ENCODE measurements at places on chromosomes 12 and 14. TPM values are rescaled to one million over a fixed set of nuclear protein-coding genes. Genes with fewer than 3 reads are reported as not detected.

DNA sequence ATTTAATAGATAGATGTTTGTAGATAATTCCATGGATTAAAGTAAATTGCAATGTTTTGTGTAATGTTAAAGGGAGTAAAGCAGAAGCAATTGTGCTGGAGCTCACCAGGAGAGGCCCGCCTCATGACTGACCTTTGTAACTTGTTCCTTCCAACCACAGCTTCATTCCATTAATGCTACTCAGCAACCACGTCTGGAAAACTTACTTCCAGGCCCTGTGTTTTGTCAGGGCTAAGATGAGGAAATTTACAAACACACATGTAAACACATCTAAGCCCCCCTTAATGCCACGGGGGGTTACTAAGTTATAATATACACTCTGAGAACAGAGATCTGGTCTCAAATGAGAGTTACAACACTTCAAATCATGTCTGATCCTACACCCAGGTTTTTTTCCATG lies 12.4 kb downstream of the LUM start:
- no peak for DNase-seq
- no peak overlapping the region for H3K27ac ChIP-seq
- no peaks in the 10 kb centered on the region for H3K36me3 ChIP-seq
- no peaks in the 10 kb centered on the region for H3K4me1 ChIP-seq
- no peaks in the 10 kb centered on the region for H3K27me3 ChIP-seq

DNA sequence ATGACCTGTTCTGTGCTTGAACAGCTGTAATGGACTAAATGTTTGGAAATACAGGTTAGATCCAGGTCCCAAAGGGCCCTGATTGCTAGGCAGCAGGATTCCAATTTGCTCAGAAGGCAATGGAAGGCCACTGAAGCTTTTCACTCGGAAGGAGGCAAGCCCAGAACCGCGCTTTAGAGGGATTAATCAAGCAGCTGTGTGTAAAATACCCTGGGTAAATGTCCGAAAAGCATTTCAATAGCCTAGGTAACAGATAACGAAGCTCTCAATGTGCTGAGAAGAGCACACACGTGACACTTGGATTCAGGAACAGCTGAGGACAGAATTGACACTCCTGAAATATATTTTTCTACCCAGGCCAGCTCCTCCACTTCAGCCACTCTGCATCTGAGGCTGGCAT lies 436.1 kb downstream of the TMEM132D start:
- no peak overlapping the region for H3K4me3 ChIP-seq
- no peak for DNase-seq
- H3K36me3 ChIP-seq: no peaks in the 10 kb centered on the region
- H3K27ac ChIP-seq: no peak overlapping the region
- no peaks in the 10 kb centered on the region for H3K27me3 ChIP-seq

GRCh38 chr12:23947395-23947794 lies 2.1 kb downstream of the SOX5 start:
- H3K36me3 ChIP-seq: no peaks in the 10 kb centered on the region
- H3K4me1 ChIP-seq: no peaks in the 10 kb centered on the region
- no peaks in the 10 kb centered on the region for H3K27me3 ChIP-seq

GRCh38 chr14:106422066-106422465 lies 895.7 kb downstream of the TMEM121 start:
- peaks cover 7% of the 10 kb centered on the region for H3K4me1 ChIP-seq
- H3K27ac ChIP-seq: no peak overlapping the region
- no peak for DNase-seq
- peaks cover 52% of the 10 kb centered on the region for H3K27me3 ChIP-seq

GRCh38 chr12:115802767-115803166 lies 474.7 kb downstream of the MED13L start:
- no peak overlapping the region for H3K27ac ChIP-seq
- no peak overlapping the region for H3K4me3 ChIP-seq
- H3K4me1 ChIP-seq: no peaks in the 10 kb centered on the region
- no peaks in the 10 kb centered on the region for H3K36me3 ChIP-seq

- no peak overlapping the region for H3K27ac ChIP-seq
- no peaks in the 10 kb centered on the region for H3K4me1 ChIP-seq
- H3K27me3 ChIP-seq: no peaks in the 10 kb centered on the region
- no peaks in the 10 kb centered on the region for H3K36me3 ChIP-seq
Observed at GRCh38 chr12:61713121-61713520, 547.1 kb upstream of the USP15 start.

DNA sequence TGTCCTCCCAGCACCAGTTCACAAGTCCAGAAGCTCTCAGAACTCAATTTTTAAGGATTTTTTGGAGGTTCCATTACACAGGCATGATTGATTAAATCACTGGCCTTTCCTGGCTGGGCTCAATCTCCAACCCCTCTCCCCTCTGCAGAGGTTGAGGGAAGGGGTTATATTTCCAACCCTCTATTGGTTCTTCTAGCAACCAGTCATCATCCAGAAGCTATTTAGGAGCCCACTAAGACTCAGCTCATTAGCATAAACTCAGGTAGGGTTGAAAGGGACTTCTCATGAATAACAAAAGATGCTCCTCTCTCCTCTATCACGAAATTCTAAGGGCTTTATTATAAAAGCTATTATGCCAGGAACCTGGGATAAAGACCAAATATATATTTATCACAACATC lies 41.5 kb downstream of the SPPL3 start:
- no peak overlapping the region for H3K4me3 ChIP-seq
- no peak for DNase-seq
- peaks cover 16% of the 10 kb centered on the region for H3K36me3 ChIP-seq
- no peaks in the 10 kb centered on the region for H3K27me3 ChIP-seq
- no peak overlapping the region for H3K27ac ChIP-seq

Gene INHBC
- not detected for total RNA-seq

Gene DPPA3
- total RNA-seq: not detected

Gene PTGER2
- total RNA-seq: 54.5 TPM

Gene TIGAR
- total RNA-seq: 14.4 TPM

All from activated CD4-positive, alpha-beta T cell treated with anti-CD3 and anti-CD28 coated beads, Interleukin-2, amount 10 ng/mL, durations not matched to agents 7 days and 5 days (primary cell).